ENCODE measurements at places on chromosomes 2 and 18.

DNA sequence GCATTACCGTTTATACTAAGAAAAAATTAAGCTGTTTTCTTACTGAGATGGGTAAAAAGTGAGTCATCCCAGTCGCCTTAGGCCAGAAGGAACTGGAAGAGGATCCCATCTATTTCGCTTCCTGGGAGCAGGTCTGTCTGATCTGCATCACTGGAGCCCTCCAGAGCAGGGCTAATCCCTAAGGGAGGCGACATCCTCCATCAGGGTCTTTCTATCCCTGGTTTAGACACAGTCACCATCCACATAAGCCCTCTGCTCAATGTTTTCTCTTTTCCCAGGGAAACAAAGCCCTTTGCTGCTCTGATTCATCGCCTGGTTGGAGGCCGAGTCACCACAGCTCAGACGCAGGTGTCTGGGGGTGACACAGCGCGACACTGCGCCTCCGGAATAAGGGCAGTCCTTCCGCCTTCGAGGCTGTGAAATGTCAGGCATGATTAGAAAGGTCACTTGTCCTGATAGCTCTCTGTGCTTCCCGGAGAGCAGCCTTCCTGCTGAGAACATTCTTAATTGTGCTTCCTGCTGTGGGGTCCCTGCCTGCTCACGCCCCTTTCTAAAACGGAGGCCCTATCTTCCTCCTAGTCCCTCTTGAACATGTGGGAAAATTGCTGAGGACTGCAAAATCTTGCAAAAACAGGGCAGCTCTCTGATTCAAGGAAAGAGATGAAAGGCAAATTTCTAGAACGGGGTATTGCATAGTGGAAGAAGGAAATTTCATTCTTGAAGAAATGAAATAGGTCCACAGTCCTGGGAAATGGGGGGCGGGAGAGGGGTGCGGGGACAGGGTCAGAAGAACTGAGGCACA lies 56.3 kb downstream of the MARCHF4 start:
- DNase-seq, result no peak
- H3K4me3 ChIP-seq, result no peak overlapping the region
- H3K27ac ChIP-seq, result no peak overlapping the region
- H3K36me3 ChIP-seq, result no peaks in the 10 kb centered on the region

- H3K36me3 ChIP-seq, result peaks cover 24% of the 10 kb centered on the region
- no peaks in the 10 kb centered on the region for H3K27me3 ChIP-seq
- DNase-seq, result no peak
- H3K27ac ChIP-seq, result no peak overlapping the region
Observed at GRCh38 chr2:169964740-169965139, 137.5 kb downstream of the UBR3 start.

GRCh38 chr2:12119841-12120240 lies 373.4 kb downstream of the LPIN1 start:
- no peak overlapping the region for H3K27ac ChIP-seq
- H3K4me1 ChIP-seq, result no peaks in the 10 kb centered on the region
- no peaks in the 10 kb centered on the region for H3K27me3 ChIP-seq
- no peak overlapping the region for H3K4me3 ChIP-seq

- no peaks in the 10 kb centered on the region for H3K4me1 ChIP-seq
- no peak overlapping the region for H3K4me3 ChIP-seq
- no peak overlapping the region for H3K27ac ChIP-seq
- no peak for DNase-seq
- no peaks in the 10 kb centered on the region for H3K27me3 ChIP-seq
Observed at GRCh38 chr2:158539176-158540005, 82.6 kb downstream of the PKP4 start.

DNA sequence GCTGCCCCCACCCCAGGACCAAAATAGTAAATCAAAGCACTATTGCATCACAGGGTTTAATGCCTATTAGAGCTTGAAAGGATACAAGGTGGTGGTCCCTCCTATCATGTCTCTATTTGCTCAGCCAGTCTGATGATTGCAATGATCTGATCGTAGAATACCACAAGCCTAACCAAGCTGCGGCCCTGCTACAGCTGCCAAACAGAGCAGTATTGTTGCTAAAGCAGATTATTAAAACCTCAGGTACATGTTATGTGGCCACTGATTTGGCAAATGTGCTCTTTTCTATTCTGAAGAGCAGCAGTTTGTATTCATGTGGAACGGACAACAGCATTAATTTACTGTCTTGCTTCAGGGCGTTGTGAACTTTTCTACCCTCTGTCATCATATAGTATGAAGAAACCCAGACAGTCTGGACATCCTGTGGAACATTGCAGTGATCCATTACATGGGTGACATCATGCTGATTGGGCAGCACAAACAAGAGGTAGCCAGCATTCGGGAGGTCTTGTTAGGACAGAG lies 8.4 kb upstream of the VAPA start:
- peaks cover 11% of the 10 kb centered on the region for H3K27me3 ChIP-seq
- no peak overlapping the region for H3K27ac ChIP-seq
- DNase-seq, result no peak
- H3K36me3 ChIP-seq, result no peaks in the 10 kb centered on the region
- H3K4me1 ChIP-seq, result no peaks in the 10 kb centered on the region

- H3K4me3 ChIP-seq, result peak overlapping the region; percentile 82
- peak overlapping the region; percentile 83 for H3K27ac ChIP-seq
Observed at GRCh38 chr18:57585855-57586250, 649 bp downstream of the FECH start.

DNA sequence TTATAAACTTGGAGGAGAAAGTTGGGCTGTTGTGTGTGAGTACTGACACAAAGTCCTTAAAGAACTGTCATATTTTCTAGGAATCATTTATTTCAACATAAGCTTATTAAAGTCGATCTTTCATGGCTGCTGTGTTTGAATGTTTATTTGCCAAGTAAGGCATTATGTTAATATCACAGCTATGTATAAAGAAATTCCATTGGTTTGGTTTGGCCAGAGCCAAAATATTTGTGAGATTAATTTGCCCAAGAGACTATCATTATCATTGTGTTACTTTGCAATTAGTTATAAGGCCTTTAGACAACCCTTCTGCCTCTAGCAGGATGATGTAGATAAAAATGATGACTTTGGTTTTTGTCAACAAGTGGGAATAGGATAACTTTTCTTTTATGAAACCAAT lies 240.6 kb upstream of the NT5C1B start:
- no peaks in the 10 kb centered on the region for H3K4me1 ChIP-seq
- H3K27ac ChIP-seq, result no peak overlapping the region
- no peaks in the 10 kb centered on the region for H3K27me3 ChIP-seq
- DNase-seq, result no peak
- H3K36me3 ChIP-seq, result no peaks in the 10 kb centered on the region
- H3K4me3 ChIP-seq, result no peak overlapping the region

DNA sequence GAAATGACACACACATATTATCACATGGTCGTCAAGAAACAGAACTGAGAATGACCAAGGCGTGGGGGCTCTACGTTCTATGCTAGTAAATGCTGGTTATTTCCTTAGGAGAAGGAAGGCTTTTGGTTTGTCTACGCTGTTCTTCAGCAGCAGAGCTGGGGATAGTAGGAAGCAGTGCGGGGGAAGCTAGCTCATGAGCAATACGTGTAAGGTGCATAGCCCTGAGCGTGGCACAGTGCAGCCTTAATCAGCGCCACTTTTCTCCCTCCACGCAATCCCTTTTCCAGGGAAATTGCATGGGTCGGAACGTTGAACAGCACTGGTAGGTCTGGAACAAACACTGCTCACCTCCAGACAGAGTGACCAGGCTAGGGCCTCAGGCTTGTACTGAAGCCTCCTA lies 199.6 kb upstream of the FBXO11 start:
- DNase-seq, result no peak
- peaks cover under 1% of the 10 kb centered on the region for H3K27me3 ChIP-seq
- peak overlapping the region; percentile 66 for H3K4me3 ChIP-seq
- H3K27ac ChIP-seq, result no peak overlapping the region

- H3K4me1 ChIP-seq, result peaks cover 6% of the 10 kb centered on the region
- H3K4me3 ChIP-seq, result no peak overlapping the region
- no peaks in the 10 kb centered on the region for H3K36me3 ChIP-seq
- no peak for DNase-seq
- H3K27ac ChIP-seq, result no peak overlapping the region
Observed at GRCh38 chr2:130807659-130808385, 28.9 kb upstream of the ARHGEF4 start.

DNA sequence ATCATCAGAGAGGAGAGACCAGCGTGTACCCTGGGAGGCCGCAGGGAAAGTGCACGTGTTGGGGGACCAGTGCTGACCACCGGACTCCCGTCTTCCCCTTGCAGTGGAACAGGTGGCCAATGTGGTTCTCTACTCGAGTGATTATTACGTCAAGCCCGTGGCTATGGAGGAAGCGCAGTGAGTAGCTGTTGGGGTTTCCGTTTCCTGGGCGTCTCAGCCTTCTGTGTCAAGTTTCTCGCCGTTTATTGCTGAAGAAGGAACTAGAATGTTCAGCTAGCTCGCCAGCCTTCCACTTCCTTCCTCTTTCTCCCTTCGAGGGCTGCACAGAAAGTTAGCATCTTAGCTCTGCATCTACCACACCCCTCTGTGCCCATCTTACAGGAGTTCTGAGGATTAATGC lies 22.8 kb upstream of the DGKD start:
- peak overlapping the region; percentile 94 for H3K27ac ChIP-seq
- peaks cover 3% of the 10 kb centered on the region for H3K36me3 ChIP-seq
- H3K4me1 ChIP-seq, result peaks cover 36% of the 10 kb centered on the region
- H3K4me3 ChIP-seq, result peak overlapping the region; percentile 45
- peak; percentile 81 for DNase-seq

DNA sequence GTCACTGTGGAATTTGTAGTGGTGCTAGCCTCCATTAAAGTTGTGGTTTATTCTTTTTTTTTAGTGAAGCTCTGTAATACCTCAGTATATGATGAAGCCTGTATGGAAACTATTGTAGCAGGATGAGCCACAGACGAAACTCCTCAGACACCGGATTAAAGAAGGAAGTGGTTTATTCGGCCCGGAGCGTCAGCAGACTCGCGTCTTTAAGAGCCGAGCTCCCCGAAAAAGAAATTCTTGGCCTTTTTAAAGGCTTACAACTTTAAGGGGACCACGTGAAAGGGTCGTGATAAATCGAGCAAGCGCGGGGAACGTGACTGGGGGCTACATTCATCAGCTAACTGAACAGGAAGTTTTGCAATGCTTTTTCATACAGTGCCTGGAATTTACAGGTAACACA lies 8.1 kb upstream of the CCL20 start:
- peaks cover 12% of the 10 kb centered on the region for H3K4me1 ChIP-seq
- peak overlapping the region; percentile 58 for H3K4me3 ChIP-seq
- DNase-seq, result peak; percentile 67

DNA sequence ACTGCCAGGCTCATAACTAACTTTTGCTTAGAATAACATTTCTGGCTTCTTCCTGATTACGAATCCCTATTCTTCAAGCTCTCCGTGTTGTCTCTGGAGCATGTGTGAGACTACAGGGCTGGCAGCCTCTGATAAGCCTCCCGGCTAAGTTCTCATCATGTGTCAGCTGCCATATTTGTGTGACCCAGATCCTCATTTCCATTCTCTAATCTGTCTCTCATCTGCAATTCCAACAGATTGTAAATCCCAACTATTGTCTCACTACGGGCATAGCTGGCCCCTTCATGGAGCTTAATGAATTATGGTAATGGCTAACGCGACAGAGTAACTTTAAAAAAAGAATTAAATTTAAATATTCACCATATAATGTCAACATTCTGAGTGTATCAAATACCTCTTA lies 165.4 kb downstream of the CMPK2 start:
- no peak overlapping the region for H3K27ac ChIP-seq
- DNase-seq, result no peak
- H3K4me1 ChIP-seq, result no peaks in the 10 kb centered on the region
- H3K36me3 ChIP-seq, result no peaks in the 10 kb centered on the region

- H3K27ac ChIP-seq, result no peak overlapping the region
- no peaks in the 10 kb centered on the region for H3K27me3 ChIP-seq
- no peaks in the 10 kb centered on the region for H3K36me3 ChIP-seq
Observed at GRCh38 chr18:2879889-2880288, 33.1 kb downstream of the EMILIN2 start.

DNA sequence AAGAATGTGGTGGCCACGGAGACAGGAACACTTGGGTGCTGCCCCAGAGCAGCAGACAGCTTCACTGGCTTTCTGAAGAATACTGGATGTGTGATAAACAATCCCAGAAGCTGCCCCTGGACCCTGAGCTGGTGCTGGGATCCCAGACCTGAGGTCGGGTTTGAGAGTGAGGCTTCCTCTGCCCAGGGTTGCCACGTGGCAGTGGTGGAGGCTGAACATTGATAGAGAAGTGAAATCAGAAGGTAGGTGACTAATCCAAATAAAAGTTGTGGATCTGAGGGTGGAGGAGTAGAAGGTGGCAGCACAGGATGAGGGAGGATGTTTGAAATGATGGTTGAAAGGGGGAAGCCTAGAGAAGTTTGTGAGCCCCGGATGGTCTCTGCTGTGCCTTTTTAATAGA lies 64.0 kb downstream of the FMNL2 start:
- H3K36me3 ChIP-seq, result no peaks in the 10 kb centered on the region
- DNase-seq, result no peak
- no peak overlapping the region for H3K27ac ChIP-seq
- no peak overlapping the region for H3K4me3 ChIP-seq
- H3K27me3 ChIP-seq, result peaks cover 12% of the 10 kb centered on the region

DNA sequence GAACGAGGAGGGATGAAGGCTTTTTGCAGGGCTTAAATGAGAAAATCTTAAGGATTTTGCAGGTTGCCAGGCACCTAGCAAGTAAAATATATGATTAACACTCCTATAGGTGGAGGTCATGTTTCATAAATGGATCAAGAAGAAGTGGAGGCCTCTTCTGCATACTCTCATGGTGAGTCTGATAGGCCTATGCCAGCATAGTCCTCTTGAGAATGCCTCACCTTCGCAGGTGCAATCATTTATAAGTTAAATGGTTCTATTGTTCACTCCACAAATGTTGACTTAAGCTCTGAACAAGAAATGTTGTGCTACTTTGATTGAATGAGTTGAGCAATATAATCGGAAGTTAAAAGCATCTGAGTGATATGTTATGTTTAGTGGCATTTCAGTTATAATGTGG lies 12.1 kb downstream of the LRRTM1 start:
- no peak overlapping the region for H3K27ac ChIP-seq
- H3K27me3 ChIP-seq, result no peaks in the 10 kb centered on the region
- no peaks in the 10 kb centered on the region for H3K4me1 ChIP-seq
- H3K36me3 ChIP-seq, result no peaks in the 10 kb centered on the region
- H3K4me3 ChIP-seq, result no peak overlapping the region

DNA sequence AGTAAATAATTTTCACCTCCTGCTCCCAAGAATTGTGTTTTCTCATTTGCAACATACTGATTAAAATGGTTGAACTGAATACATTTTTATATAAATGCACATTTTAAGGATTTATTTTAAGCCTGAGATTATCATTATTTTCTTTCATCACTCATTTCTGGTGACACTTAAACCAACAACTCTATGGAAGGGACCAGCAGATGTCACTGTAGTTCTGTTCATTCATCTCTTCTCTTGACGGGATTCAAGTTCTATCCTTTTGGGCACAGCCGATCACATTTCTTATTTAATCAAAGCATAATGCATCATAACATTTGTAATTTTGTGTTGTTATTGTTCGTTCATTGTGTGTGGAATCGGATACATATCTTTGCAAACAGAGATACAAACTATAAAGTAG lies 417.9 kb downstream of the HRH4 start:
- no peaks in the 10 kb centered on the region for H3K36me3 ChIP-seq
- H3K4me1 ChIP-seq, result no peaks in the 10 kb centered on the region
- H3K27ac ChIP-seq, result no peak overlapping the region
